Amniotic epithelial cell (primary cell): ENCODE measurements at places on chromosomes 11 and 22.

GRCh38 chr11:106061954-106062949 is 14.9 kb downstream of the KBTBD3 start:
- no peak for DNase-seq

- no peak for DNase-seq
Measured at GRCh38 chr22:36942556-36942955, 29.1 kb downstream of the CSF2RB start.

- DNase-seq, result peak; percentile 24
Measured at GRCh38 chr11:19766810-19767209, 54.2 kb downstream of the NAV2 start.

DNA sequence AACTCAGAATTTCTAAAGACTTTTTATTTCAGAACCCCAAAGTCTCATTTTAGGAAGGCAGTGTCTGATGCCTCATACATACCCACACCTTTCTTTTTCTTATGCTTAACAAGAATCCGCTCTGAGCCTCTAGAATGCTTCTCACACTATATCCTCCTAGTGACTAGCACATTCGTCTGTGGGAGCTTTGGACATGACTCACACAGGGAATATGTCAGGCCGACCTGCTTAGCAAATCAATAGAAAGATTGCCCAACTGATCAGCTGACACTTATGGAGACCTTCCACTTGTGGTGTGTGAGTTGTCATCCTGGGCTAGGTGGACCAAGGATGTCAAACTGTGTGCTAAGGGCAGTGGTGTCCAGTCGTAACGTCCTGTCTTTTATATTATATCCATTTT is 129.9 kb upstream of the TTC12 start:
- DNase-seq, result peak; percentile 96

GRCh38 chr11:118813551-118813950 is 22.6 kb upstream of the DDX6 start:
- DNase-seq, result no peak

DNA sequence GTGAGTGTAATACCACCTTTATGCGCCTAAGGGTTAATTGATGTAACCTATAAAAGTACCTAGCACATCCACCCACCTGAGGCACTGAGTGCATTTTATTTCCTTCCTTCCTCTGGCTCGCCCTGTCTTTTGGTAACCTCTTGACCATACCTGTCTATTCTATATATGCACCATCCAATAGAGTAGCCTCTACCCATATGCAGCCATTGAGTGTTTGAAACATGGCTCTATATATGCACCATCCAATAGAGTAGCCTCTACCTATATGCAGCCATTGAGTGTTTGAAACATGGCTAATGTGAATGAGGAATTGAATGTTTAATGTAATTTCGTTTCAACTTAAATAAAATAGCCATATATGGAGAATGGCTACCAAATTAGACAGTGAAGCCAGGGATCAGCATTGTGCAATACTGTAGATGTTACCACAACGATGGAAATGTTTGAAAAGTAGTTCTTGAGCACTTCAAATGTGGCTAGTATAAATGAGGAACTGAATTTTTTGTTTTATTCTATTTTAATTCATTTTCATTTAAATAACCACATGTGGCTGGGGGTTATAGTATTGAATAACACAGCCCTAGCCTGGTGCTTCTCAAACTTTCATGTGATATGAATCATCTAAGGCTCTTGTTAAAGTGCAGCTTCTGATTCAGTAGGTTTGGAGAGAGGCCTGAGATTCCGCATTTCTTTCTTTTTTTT is 33.8 kb downstream of the SLC35F2 start:
- peak; percentile 20 for DNase-seq

GRCh38 chr11:73990730-73991129 is 8.1 kb upstream of the UCP2 start:
- no peak for DNase-seq

- DNase-seq, result no peak
Measured at GRCh38 chr22:32574958-32575910, 100.6 kb downstream of the FBXO7 start.

- DNase-seq, result peak; percentile 76
Measured at GRCh38 chr11:62593434-62594044, 2.2 kb upstream of the TUT1 start.

DNA sequence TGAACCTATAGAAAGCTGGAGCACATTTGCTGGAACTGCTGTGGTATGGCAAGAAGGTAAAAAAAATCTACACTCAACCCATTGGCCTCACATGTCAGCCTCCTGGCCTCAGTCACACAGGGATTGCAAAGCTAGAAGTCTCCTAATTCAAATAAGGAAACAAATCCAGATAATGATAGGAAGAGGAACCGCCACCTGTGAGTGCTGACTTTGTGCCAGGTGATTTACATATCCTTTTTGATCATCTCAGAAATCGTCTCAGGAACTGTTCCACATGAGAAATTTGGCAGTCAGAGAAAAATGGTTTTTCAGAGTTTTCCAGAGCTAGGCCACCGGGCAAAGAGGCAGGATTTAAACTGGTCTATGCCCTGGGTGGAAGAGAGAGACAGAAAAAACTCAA is 986 bp downstream of the NLRP10 start:
- DNase-seq, result no peak

DNA sequence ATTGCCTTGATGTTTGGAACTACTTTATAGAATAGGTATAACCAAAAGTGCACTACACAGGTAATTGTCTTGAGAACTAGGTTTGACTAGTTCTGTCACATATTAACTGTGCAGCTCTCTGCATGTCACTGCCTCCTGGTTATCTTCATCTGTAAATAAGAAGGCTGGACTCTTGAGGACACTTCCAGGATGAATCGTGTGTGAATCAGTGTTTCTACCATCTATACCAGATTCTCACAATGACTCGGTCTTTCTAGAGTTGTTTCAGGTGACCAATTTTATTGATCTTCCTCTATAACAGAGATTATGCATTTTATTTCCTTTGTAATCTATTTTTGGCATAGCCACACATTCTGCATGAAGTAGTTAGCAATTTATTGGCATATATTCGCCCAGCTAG is 1181.0 kb upstream of the TENM4 start:
- DNase-seq, result no peak

DNA sequence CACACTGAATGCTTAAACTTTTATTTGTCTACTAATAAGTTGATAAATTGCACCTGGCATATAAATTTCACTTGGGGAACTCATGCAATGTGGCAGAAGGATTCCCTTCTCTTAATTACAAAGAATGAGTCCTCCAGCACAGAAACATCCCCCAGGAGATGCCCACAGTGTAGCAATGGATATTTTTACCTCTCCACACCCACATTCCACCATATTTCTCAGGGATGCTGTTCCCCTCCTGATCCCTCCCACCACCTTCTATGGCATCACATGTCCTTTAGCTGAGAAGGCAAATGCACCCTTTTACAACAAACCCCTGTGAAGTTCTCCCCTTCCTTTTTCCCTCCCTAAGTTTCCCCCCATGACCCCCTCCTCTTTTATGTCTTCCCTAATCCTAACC is 56.1 kb upstream of the UBASH3B start:
- DNase-seq, result no peak
